ENCODE measurements at places on chromosomes 16 and 17.

- no peak for DNase-seq
Measured at GRCh38 chr17:77281904-77282367, 141.2 kb downstream of the SEC14L1 start.

DNA sequence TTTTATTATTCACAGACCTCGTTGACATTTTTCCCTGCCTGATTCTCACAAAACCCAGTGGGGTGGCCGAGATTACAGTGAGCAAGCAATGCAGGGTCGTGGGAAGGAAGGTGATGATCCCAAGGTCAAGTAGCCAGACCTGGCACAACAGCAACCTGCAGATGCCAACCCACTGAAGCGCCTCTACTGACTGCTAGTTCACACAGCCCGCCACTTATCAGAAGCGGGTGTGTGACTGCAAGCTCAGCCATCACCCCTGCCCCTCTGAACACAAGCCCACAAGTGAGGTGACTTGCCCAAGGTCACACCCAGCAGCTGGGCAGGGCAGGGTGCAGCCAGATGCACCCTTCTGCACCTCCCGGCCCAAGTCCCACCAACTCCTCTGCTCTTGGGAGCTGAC lies 7.1 kb downstream of the TFAP4 start:
- DNase-seq: no peak

DNA sequence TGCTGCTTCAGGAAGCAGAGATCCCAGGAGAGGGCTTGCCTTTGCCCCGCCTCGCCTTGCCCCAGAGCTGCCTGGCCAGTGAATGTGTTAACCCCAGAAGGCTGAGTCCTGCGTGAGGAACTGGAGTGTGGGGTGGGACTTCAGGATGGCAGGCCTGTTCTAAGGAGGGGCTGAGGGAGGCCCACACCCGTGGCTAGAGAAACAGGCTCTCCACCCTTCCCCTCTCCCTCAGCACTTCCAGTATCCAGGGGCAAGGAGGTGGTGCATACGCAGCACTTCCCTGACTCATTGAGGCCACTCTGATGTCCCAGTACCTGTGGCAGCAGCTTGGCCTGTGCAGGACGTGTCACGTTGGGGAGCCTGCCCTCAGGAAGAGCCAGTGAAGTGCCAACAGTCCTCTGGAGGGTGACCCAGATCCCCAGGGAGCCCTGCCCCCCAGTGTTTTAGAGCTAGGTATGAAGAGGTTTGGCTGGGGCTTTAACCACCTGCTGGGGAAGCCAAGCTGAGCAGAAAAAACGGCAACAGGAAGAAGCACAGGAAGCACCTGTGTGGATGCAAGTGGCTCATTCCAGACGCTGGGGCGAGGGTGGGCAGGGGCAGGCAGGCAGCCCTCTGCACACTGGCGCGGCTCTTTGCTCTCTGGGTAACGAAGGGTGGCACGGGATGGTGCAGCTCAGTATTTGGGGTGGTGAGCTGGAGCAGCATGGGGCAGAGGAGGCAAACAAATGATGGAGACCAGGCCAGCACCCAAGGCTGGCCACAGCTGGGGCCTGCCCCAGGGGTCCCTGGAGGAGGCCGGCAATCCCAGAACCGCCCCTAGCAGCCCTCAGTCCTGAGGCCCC lies 14.7 kb upstream of the CTCF start:
- DNase-seq: no peak

DNA sequence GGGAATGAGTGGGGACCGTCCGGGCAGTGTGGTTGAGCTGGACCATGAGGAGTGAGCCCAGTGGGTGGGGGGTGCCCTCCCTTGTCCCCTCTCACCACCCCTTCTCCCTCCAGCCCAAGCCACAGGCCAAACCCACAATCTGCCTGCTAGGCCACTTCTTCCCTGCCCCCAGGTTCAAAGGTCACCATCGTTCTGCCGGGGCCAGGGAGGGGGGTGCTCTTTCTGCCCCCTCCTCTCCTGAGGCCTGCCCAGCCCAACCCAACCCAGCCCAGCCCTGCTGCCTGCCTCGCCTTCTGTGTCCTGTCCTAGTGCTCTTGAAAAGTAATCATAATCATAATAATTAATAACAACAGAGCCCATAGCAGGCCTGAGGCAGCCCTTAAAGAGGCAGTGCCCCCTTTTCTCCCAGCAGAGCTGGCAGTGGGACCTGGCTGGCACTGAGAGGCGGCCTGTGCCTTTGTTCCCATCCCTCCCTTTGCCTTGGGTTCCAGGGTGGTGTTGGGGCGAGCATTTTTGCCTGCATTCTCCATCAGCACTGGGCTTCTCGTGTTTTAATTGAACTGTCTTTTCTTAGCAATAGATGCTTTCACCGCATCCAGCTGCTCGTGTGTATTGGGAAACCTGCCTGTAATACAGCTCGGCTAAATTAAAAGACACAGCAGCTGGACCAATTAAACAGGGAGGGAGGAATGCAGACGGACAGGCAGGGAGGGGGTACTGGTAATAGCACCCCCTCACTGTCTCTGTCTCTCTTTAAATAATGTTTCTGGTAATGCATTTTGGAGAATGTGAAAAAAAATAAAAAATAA lies 46.8 kb downstream of the SREBF1 start:
- no peak for DNase-seq

DNA sequence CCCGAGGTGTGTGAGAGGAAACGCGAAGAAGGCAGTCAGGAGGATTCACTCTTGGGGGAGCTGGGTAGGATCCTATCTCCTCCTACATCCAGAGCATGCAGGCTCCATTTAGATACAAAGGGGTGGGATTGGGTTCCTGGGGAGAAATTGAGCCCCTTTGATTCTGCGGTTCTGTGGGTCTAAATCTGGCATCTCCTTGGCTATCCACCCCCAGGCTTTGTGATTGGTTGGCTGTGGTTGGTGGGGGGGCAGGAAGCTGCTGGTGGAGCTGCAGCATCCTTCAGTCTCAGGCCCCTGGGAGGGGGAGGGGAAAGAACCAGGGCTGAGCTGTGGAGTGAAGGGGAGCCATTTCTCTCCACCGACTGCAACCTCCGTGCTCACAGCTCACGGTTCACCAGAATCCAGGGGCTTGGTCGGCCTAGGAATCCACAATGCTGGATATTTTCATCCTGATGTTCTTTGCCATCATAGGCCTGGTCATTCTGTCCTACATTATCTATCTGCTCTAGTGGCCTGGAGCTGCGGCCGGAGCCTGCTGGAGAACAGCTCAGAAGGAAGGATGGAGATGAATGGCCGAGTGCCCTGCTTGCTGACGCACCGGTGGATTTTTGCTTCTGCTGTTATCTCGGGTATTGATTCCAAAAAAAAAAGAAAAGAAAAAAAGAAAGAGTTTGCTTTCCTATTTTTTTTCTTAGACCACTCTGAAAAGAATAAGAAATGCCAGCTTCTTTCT lies at the start of gene LASP1NB:
Gene LASP1NB, plus strand, starts transcription at position 352 of the 733 bp plus-strand sequence.
- DNase-seq: no peak

- no peak for DNase-seq
Measured at GRCh38 chr16:79053577-79053976, 547.0 kb downstream of the MAF start.

- DNase-seq: no peak
Measured at GRCh38 chr16:24198807-24199533, 57.2 kb upstream of the CACNG3 start.

- DNase-seq: no peak
Measured at GRCh38 chr17:39755554-39756379, 18.0 kb downstream of the GRB7 start.

GRCh38 chr16:72554935-72555334 lies 383.0 kb upstream of the PMFBP1 start:
- DNase-seq: no peak

DNA sequence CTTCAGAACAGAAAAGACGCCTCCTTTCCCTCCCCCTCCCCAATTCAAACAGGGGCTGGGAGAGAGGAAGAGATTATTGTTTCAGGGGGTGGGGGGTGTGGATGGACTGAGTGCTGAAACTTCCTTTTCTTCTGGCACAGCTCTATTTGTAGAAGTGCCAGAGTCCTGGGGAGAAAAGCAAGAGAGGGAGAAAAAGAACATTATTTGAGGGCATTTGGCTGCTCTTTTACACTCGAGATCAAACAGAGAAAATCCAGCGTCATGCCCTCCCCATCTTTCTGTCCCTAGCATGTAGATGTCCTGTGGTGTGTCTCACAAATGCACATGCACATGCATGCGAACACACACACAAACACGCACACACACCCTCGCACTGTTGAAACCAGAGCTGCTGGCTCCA lies 13.0 kb downstream of the ARL4D start:
- no peak for DNase-seq

DNA sequence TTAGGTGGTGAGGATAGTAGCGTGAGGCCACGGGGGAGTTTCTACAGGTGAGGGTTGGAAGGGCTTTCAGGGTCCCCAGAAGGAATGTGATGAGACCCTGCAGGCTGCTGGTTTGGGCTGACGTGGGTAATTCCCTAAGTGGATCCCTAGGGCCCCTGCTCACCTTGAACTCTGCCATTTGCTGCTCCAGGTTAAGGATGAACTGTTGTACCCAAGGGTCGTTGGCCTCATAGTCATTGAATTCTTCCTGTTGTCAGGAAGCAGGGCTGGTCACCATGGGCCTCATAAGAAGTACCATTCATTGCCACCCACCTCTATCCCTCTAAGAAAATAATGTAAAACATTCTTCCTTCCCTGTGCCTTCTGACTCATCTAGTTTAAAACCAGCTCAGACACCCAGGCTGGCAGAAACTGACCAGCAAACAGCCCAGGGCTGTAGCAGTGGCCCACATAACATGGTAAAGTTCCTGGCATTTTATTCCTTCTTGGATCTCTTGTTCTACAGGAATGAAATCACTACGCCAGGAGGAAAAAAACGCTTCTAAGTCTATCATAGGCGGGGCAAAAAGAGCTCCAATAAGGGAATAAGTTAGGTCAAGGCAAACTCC lies 27.6 kb downstream of the FCSK start:
- DNase-seq: no peak

- DNase-seq: no peak
Measured at GRCh38 chr16:54633943-54634362, 296.7 kb upstream of the IRX5 start.

DNA sequence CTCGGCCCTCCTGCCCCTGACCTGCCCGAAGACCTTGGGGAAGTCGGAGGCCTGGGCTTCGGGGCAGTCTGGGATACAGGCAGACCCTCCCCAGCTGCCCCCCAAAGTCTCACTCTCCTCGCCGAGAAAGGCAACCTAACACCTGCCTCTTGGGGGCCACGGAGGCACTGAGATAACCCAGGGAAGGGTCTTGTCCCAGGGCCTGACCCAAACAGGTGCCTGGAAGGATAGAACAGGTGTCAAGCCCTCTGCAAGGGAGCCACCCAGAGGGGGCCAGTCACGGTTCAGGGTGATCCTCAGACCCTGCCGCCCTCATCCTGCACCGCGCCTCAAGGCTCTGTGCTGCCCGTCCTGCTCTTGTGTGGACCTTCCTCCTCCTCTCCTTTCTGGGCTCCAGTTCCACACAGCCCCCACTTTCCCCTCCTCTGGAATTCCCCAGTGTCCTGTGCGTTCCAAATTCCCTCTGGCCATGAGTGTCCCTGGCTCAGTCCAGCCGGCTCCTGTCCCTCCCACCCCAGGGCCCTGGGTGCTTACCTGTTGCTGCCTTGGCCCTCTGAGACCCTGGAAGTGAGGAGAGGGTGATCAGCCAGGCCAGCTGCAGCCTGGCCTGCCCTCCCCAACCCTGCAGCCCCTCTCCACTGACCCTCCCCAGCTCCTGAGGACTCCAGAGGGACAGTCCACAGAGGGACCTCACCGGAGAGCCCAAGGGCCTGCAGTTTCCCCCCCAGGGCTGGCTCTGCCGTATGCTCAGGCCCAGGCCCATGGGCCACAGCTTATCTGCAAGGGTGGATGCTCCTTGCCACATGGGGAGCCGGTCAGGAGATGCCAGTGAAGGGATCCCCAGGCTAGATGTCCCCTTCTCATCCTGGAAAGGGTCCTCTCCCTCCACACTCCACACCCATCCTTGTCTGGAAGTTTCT lies 3.8 kb downstream of the PRSS27 start:
- DNase-seq: no peak

DNA sequence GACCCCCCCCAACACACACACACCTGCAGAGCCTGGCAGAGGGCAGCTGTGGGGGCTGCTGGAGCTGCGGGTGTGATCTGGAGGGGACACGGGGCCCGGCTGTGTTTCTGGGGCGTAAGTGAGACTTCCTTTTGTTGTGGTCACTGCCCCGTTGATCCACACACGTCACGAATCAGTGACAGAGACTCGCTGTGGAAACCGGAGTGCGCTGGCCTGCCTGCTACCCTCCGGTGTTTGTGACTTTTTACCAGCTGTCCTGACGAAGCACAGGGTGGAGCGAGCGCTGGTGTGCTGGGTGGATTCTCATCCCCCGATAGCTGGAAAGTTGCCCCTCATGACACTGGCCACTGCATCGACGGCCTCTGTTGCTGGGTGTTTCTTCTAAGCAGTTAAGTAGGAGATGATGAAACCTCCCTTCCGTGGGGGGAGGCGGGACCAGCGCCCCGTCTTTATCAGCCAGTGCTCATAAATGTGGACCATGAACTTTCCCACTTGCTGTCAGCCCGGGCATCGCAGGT lies 2.3 kb downstream of the METRNL start:
- DNase-seq: no peak

DNA sequence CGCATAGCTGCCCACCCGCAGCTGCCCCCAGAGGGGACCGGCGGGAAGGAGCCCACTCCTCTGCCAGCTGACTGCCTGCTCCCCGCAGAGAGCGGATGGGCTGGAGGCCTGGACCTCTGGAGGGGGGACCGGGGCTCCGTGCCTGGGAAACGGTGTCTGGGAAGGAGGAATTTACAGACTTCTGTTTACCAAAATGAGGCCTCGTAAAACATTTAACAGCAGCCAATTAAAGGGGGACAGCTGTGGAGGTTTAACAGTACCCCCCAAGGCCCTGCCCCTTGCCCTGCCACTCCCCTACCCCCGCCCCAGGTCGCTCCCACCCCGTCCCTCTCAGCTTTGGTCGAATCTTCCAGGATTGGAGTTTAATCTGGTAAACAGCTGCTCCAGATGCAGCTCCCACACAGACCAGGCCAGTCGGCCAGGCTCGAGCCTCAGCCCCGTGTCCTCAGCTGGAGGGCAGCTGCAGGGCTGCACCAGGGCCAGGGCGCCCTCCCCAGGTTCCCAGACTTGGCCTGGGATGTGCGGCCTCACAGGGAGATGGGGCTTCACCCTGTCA lies 41.1 kb downstream of the BAHCC1 start:
- DNase-seq: no peak

DNA sequence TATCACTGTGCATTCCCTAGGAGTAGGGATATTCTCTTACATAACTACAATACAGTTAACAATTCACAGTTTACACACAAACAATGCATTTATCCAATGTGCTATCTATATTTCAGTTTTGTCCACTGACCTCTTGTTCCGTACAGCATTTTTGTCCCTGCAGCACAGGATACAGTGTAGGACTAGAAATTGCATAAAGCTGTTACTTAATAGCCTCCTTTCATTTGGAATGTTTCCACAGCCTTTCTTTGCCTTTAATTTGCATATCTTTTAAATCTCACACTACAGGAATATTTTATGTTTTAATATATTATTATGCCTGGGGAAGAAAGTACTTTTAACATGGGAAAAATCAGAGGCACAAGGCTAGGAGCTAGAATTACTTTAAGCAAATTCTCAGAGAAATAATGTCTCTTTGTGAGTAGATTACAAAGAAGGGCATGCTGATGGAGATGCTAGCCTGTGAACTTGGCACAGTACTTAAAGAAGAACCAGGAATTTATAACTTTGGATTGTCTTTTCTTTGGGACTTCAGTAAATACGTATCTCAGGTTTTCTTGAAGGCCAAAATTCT lies 144.3 kb downstream of the ITFG1 start:
- DNase-seq: no peak

GRCh38 chr17:14552306-14552705 lies 251.4 kb downstream of the HS3ST3B1 start:
- DNase-seq: no peak

All from NCI-H748 treated with DMSO at 0.1 percent for 48 hours (cell line).